Osteoblast (primary cell): ENCODE measurements at places on chromosomes 2 and 18. TPM values are rescaled to one million over a fixed set of nuclear protein-coding genes. Genes with fewer than 3 reads are reported as not detected.

- no peaks in the 10 kb centered on the region for H3K27me3 ChIP-seq
- H3K4me1 ChIP-seq, result peaks cover 13% of the 10 kb centered on the region
- H3K4me3 ChIP-seq, result peak overlapping the region; percentile 94
Measured at GRCh38 chr2:85353876-85354285, 447 bp downstream of the RETSAT start.

DNA sequence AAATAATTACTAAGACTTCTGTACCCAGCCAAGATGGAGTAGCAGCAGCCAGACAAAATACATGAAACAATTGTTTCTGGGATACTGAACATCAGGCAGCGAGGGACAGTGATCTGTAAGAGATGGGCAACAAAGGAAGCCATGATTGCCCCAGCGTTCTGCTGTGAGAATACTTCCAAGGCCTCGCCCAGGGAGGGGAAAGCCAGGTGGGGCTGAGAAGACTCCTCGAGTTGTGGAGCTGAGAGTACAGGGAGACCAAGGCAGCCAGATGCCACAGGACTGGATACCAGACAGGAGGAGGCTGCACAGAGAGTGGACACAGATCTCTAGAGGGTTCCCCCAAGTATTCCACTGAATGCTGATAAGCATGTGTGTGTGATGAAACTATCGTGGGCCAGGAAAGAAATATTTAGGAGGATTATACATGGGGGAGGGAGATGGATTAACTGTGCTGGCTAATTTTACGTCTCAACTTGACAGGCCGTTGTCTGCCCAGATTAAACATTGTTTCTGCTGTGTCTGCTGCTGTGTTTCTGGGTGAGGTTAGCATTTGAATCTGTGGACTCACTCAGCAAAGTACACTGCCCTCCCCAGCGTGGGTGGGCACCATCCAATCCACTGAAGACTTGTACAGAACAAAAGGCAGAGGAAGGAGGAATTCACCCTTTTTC, 10.2 kb upstream of the LIMS2 start:
- H3K4me3 ChIP-seq, result no peak overlapping the region
- H3K36me3 ChIP-seq, result no peaks in the 10 kb centered on the region
- peaks cover 7% of the 10 kb centered on the region for H3K4me1 ChIP-seq
- H3K27me3 ChIP-seq, result no peaks in the 10 kb centered on the region
- H3K27ac ChIP-seq, result no peak overlapping the region
- DNase-seq, result peak; percentile 47

DNA sequence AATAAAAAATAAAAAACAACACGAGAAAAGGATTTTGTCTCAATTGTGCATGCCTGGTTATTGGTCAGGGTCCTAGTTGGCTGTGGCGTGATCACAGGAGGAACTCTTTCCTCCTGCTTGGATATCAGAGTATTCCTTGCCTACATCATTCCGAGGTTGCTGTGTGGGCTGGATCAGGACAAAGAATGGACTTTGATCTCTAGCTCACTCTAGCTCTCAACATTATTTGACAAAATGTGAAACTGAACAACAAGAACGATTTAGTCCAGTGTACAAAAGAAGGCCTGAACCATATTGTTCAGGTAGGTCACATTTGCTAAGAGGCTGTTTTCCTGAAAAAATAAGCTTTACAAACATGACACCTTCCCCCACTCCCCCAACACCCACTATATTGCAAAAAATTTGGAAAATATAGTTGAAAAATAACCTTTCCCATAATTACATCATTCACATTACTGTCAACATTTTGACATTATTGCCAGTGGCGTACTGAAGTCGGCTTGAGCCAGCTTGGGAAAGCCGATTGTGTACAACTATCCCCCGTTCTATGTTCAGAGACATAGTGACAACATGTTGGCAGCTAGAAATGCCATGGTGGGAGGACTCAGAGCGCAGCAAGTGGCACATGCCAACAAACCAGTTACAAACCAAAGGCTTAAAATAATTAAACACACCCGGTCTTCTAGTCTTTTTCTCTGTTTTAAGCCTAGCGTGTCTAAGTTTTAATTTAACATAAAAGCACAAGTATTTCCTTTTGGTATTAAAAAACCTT, 179.0 kb downstream of the LPIN1 start:
- no peaks in the 10 kb centered on the region for H3K4me1 ChIP-seq
- H3K27me3 ChIP-seq, result peaks cover 14% of the 10 kb centered on the region
- no peak for DNase-seq
- no peak overlapping the region for H3K27ac ChIP-seq

GRCh38 chr18:5461041-5461440, 82.8 kb downstream of the EPB41L3 start:
- H3K4me1 ChIP-seq, result no peaks in the 10 kb centered on the region
- no peak overlapping the region for H3K4me3 ChIP-seq
- no peaks in the 10 kb centered on the region for H3K27me3 ChIP-seq
- no peak overlapping the region for H3K27ac ChIP-seq
- no peaks in the 10 kb centered on the region for H3K36me3 ChIP-seq

The ECEL1 gene
- total RNA-seq, result not detected in 2 replicates

The CFC1 gene
- not detected in 2 replicates for total RNA-seq

DNA sequence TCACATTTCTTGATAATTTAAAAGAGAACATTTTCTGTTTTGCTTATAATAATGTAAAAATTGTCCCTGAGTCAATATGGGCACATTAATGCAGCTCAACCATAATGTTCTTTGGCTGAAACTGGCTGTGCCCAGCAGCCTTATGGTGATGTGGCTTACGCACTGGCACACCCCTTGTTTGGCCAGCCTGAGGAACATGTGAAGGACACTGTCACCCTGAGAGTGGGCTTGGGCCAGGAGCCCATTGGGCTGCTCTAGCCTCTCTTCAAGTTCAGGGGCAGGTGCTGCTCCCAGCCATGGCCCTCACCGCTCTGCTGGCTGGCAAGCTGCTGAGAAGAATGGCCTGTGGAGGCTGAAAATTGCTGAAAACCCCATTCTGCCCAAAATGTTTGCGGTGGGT, 37.5 kb downstream of the MRPL33 start:
- H3K4me3 ChIP-seq, result no peak overlapping the region
- no peaks in the 10 kb centered on the region for H3K36me3 ChIP-seq
- peak overlapping the region; percentile 78 for H3K27ac ChIP-seq
- peaks cover 34% of the 10 kb centered on the region for H3K4me1 ChIP-seq
- DNase-seq, result no peak

DNA sequence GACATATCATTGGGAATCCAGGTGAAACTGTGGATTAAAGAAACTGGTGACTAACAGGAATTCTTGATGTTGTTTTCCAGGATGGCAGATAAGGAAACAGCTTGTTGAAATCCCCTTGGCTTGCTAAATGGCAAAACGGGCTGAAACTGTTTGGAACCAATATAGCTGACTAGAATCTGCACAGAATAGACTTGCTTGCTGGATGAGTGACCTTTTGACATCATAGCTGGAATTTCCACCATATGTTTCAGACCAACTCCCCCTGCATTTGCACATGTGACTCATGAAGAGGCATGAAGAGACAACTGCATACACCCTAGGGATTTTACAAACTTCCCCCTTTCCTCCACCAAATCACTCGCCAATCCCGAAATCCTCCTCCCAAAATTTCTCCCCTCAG, 87.7 kb upstream of the LYPD1 start:
- no peak for DNase-seq
- no peaks in the 10 kb centered on the region for H3K36me3 ChIP-seq
- H3K4me1 ChIP-seq, result no peaks in the 10 kb centered on the region
- H3K27me3 ChIP-seq, result no peaks in the 10 kb centered on the region
- no peak overlapping the region for H3K27ac ChIP-seq
- H3K4me3 ChIP-seq, result no peak overlapping the region

GRCh38 chr2:61771904-61772845, 81.7 kb downstream of the FAM161A start:
- H3K27me3 ChIP-seq, result peaks cover 10% of the 10 kb centered on the region
- peaks cover 4% of the 10 kb centered on the region for H3K4me1 ChIP-seq
- no peaks in the 10 kb centered on the region for H3K36me3 ChIP-seq
- no peak overlapping the region for H3K27ac ChIP-seq
- H3K4me3 ChIP-seq, result no peak overlapping the region

DNA sequence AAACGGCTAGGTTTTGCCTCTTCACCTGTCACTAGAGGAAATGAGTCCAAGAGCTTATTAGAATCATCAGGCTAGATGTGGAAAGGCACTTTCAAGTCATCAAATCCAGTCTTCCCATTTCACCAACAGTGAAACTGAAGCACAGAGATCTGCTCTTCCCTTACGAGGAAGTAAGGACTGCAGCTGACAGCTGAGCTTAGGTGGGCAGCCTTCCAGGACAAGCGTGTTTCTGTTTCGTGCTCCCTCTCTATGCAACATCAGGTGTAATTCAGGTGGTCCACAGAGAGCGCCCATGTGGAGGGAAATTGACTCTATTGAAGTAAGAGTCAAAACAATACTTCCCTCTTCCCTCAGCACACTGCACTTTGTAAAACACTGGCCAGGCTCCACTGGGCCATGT, 5.5 kb downstream of the CYRIA start:
- no peak overlapping the region for H3K4me3 ChIP-seq
- H3K4me1 ChIP-seq, result no peaks in the 10 kb centered on the region
- no peaks in the 10 kb centered on the region for H3K36me3 ChIP-seq
- no peak for DNase-seq
- H3K27me3 ChIP-seq, result peaks cover 20% of the 10 kb centered on the region
- no peak overlapping the region for H3K27ac ChIP-seq

GRCh38 chr2:75033516-75033915, 75.1 kb downstream of the POLE4 start:
- no peak overlapping the region for H3K27ac ChIP-seq
- no peaks in the 10 kb centered on the region for H3K4me1 ChIP-seq
- H3K27me3 ChIP-seq, result no peaks in the 10 kb centered on the region

GRCh38 chr2:238457927-238458324, 31.2 kb downstream of the ASB1 start:
- H3K27ac ChIP-seq, result peak overlapping the region; percentile 95
- H3K27me3 ChIP-seq, result no peaks in the 10 kb centered on the region
- H3K36me3 ChIP-seq, result no peaks in the 10 kb centered on the region
- H3K4me1 ChIP-seq, result peaks cover 36% of the 10 kb centered on the region
- no peak overlapping the region for H3K4me3 ChIP-seq

GRCh38 chr2:127170452-127171197, 49.5 kb downstream of the CYP27C1 start:
- H3K27me3 ChIP-seq, result no peaks in the 10 kb centered on the region
- H3K27ac ChIP-seq, result no peak overlapping the region
- H3K4me1 ChIP-seq, result peaks cover 26% of the 10 kb centered on the region
- no peak for DNase-seq
- H3K36me3 ChIP-seq, result no peaks in the 10 kb centered on the region

DNA sequence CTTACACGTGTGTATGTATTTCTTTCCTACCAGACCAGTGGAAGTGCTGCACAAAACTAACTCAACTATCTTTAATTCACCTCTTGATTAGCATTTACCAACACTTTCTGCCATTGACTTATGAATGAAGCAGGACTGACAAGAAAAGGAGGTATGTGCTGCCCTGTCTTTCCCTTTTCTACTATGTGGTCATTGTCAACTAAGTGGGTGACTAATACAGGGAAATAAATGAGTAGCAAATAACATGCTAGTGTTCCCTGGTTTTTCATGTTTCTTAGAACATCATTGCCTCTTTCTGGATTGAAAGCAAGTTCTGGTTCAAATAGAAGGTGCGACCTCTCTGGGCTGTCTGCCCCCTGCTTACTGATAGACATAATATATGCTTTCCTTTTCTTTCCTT, 58.0 kb downstream of the LINC00305 start:
- no peak overlapping the region for H3K4me3 ChIP-seq

The CD302 gene
- 14.5 and 18.9 TPM in 2 replicates for total RNA-seq
